ENCODE measurements at places on chromosomes 5 and 9.

DNA sequence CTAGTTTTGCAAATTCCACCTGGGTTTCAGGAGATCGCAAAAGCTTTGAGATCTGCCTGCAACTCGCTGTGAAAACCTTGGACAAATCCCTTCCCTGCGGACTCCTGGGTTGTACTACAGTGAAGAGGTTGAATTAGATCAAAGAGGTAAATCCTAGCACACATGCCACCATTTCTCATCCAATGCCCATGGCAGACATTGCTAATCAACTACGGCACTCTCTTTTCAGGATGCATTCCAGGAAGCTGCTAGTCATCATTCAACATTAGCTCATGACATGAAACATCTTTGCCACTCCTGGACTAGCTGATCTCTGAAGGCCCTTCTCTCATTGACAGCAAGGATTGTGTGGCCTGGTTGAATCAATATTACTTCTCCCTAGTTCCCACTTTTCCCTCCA lies 46.1 kb downstream of the PCDH1 start:
- no peak for DNase-seq

- DNase-seq = no peak
These were observed 226.5 kb downstream of the ARL15 start for GRCh38 chr5:54083851-54084250.

- DNase-seq = peak; percentile 46
These were observed 851 bp upstream of the ZDHHC12 start for GRCh38 chr9:128724744-128725211.

- DNase-seq = no peak
These were observed 14.2 kb upstream of the SERINC5 start for GRCh38 chr5:80269991-80270438.

DNA sequence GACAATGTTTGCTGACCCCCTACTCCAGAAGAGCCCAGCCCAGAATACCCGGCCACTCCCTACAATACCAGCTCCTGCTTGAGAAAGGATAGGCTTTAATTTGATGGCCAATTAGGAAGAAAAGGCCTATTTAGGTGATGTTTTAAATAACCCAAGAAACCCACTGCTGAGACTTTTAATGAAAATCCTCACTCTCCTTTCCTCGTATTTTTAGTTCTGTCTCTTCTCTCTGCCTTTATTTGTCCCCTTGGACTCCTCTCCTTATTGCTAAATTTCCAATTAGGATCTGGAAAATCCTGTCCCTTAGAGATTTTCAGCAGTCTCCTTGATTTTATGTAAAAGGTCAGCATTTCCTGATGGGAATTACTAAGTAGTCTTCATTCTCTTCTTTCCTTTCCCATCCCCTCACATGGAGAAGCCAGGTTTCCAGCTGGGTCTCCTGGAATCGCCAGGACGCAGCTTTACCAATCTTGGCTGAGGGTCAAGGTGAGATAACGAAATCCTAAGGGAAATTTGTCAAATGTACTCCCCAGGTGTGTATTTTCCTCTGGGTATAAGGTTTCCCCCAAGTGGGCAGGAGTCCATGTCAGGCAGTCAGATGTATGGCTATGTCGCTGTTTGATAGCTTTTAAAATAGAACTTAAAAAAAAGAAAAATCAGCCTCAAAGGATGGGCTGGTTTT lies 11.7 kb downstream of the STC2 start:
- no peak for DNase-seq

GRCh38 chr9:95018099-95018936 lies 291.8 kb downstream of the AOPEP start:
- DNase-seq = peak; percentile 9

DNA sequence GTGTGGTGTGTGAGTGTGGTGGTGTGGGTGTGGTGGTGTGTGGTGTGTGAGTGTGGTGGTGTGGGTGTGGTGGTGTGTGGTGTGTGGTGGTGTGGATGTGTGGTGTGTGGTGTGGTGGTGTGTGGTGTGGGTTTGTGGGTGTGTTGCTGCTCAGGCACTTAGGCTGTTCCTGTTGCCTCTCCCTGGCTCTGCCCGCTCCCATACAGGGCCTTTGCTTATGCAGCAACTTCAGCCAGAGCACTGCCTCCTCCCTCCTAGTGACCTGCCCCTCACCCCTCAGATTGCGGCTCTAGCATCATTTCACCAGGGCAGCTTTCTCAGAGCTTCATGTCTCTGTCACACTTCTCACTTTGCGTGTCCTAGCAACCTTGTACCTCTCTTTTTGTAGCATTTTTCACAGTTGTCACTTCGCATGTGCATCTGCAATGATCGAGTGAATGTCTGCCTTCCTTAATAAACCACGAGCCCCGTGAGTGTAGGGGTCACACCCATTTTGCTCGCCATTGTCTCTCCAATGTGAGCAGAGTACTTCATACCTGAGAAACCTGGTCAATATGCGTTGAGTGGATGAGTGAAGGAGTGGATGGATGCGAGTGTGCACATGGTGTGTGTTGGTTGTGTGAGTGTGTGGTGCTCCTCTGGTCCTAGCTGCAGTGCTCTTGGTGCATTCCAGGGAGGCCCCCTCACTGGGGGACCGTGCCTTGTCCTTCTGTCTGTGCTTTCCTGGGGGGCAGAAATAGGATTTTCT lies 167.9 kb upstream of the PANK3 start:
- DNase-seq = no peak

All from inflammatory macrophage treated with lipopolysaccharide for 4 hours (primary cell).